Stimulated activated effector memory CD8-positive, alpha-beta T cell treated with anti-CD3 and anti-CD28 coated beads, Interleukin-12 subunit alpha, Interleukin-12 subunit beta, amount 100 ng/mL, for 72 hours (primary cell): ENCODE measurements at places on chromosomes 2 and 18.

- no peak for DNase-seq
These were observed 614.0 kb downstream of the SLC4A3 start for GRCh38 chr2:220241423-220241822.

- DNase-seq: no peak
These were observed 70.0 kb upstream of the ZNF236 start for GRCh38 chr18:76752400-76752799.

- no peak for DNase-seq
These were observed 7.4 kb upstream of the POLI start for GRCh38 chr18:54261894-54262293.

DNA sequence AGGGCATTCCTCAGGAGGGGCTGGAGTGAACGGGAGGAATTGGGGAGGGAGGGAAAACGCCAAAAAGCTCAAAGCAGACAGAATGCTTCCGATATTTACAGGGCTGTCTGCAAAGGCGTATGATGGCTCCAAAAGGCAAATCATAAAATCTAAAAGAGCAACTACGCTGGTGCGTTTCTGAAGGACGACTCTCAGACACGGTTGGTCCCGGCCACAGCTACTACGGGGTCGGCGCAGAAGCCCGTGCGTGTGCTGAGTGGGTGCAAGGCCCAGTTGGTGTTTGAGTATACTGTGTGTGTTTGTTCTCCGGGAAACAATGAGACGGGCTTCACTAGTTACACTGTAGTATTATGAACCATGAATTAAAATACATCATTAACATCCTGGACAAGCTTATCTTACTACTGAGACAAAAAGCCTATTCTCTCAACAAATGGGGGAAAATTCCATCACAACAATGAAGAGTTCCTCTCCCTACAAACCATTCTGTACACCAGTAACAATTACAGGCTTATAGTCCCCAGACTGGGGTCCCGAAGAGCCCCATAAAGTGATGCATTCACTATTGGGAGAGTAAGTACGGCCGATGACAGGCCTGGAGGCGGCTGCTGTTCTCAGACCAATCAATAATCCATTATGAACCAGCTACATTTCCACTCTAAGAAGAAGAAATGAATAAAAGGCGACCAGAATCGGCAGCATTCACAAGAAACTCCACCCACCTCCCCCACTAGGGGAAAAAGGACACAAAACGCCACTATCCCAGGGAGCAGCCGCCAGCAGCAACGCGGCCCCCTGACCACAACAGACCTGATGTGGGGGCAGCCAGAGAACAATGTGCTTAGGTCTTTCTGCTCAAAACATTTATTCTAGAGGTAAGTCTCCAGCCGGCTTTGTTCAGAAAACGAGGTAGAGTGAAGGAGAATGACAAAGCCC, 43.4 kb downstream of the ZNF516 start:
- DNase-seq: no peak

DNA sequence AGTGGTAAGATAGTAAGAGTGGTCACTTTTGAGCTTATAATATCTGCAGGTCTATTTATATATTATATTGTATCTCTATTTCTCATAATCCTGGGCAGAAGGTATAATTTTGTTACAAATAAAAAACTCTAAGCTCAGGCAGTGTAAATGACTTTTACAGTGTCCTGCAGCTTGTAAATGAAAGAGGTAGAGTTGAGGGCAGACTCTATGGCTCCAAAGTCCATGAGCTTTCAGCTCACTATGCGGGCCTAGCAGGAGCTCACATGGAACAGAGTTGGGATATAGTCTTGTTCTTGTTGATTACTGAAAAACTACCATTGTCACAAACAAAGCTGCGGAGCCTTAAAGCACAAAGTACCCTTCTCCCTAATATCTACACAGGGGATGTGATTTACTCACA, 361.4 kb downstream of the LNPK start:
- no peak for DNase-seq

- no peak for DNase-seq
These were observed 33.3 kb downstream of the KIAA1328 start for GRCh38 chr18:36862182-36862581.

DNA sequence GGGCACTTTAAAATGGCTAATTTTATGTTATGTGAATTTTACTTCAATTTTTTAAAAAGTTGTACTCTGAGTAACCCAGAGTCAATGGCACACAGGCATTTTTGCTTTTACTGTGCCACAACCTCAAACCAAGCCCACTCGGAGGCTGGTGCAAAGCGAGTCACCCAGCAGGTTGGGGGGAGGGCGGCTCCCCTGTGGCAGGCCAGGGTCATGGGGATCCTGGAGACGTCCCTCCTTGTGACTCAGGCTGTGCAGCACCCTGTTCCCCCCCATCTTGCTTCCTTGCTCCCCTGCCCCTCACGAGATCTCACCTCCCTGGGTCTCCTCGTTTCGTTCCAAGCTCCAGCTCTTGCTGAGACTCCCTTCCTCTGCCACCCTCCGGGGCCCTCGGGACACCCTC, 58.6 kb downstream of the POMC start:
- no peak for DNase-seq

DNA sequence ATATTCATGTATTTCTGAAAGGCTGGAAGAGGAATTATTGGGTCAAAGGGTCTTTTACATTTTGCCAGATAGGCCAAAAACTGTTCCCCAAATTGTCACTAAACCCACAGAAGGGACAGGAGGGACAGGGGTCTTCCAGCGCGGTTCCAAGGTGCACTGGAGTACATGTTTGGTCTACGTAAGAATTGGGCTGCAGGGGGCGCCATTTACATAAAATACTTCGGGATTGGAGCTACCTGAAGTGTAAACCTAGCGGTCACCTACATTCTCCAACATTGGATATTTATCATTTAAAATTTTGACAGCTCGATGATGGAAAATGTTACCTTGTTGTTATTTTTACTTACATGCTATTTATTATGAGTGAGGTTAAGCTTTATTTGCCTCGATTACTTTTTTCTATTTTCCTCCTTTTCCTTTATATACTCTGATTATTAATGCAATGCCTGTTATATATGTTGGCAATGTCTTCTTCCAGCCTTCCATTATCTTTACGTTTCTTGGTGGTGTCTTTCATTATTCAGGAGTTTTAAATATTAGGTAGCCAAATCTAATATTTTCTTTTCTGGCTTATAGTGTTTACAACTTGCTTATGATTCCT, 43.0 kb upstream of the RAB6C start:
- DNase-seq: peak; percentile 70

- DNase-seq: no peak
These were observed 43.1 kb upstream of the PTH2R start for GRCh38 chr2:208363485-208363884.

DNA sequence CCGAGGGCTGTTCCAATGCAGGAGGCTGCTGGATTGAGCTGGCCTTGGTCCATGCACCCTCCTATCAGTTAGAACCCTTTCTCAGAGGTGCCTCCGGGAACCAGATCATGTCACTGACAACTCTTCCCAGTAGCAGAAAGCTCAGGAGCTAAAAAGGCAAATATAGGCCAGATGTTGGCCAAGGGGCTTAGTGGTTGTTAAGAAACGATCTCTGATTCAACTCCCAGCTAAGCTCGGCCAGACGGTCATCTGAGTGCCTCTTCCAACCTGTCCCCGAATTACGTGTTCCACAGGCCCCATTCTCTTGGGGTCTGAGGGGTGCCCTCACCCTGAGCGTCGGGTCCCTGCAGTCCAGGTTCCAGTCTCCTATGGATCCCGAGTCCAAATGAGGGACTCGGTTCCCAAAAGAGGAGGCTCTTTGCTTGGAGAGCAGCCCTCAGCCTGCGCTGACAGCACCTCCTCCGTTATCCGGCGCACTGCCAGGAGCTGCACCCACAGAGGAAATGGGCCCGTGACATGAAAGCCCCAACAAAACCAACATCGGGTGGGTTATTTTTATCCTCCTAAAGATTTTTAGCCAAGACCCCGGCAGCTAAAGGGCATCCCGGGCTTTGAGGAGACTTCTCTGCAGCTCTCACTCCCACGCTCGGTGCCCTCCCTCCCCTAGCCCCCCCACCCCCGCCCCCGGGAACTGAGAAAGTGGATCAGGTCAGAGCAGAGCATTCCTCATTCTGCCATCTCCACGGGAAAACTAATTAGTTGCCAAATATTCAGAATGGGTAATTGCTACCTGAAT, 106.6 kb upstream of the ID2 start:
- DNase-seq: no peak

- DNase-seq: no peak
These were observed 181.3 kb upstream of the HAAO start for GRCh38 chr2:42973726-42974125.

GRCh38 chr2:43622931-43623451, 14.1 kb upstream of the PLEKHH2 start:
- no peak for DNase-seq
